ENCODE measurements at places on chromosomes 1 and 21. TPM values are rescaled to one million over a fixed set of nuclear protein-coding genes. Genes with fewer than 3 reads are reported as not detected.
A peak's percentile ranks its signal among the peaks of the same experiment; 100 is the strongest.

DNA sequence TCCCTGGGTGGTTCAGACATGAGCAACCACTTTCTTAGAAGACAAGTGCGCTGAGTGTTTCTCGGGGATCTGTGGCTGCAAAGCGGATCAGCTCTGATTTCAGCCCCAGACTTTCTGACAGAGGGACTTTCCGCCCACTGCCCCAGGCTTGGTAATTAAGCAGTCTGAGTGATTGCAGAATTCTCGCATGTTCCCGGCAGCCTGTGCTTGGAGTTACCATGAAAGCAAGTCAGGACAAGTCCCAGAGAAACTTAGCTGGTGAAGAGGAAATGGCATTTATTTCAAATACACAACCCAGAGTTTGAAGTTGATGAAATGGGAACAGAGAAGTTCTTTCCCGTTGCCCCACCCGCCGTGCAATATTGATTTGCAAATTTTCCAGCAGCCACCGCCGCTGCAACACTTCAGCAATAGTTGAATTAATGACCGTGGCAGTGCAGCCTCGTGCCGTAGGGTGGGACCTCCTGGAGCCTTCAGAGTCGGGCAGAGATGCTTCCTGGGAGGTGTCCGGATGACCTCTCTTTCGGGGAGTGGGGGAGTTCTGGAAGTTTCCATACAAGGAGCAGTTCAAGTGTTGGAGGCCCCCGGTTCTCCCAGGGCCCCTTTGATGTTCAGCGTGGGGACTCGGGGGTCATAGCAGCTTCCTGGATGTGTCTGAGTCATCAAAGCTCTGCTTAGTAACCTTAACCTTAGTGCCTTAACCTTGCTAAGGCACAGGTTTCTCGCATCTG lies 134.7 kb downstream of the KAZN start:
- no peak for DNase-seq

DNA sequence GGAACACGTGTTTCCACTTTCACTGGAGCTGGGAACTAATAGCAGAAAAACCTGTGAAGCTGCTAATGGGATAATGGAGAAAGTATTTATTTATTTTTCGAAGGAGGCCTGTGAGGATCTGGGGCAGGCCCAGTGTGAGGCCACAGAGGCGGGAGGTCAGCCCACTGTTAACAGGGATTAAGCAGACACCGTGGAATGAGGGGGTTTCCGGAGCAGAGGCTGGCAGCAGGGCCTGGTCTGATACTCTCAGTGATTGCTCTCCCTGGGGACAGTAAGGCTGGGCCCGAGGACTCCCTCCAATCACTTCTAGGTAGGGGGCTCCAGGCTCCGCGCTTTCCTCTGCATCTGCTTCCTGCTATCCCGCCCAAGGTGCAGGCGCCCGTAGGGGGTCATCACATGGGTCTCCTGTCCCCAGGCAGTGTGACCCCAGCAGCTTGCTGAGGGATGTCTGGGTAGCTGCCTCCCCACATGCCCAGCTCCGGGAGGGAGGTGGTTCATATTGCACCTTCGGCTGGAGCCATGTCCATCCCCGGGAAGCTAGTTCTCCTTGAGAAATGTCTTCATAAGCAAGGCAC lies 28.8 kb upstream of the CDCA8 start:
- peak; percentile 40 for DNase-seq

- peak; percentile 27 for DNase-seq
These were observed 132.9 kb downstream of the SYF2 start for GRCh38 chr1:25099343-25099951.

DNA sequence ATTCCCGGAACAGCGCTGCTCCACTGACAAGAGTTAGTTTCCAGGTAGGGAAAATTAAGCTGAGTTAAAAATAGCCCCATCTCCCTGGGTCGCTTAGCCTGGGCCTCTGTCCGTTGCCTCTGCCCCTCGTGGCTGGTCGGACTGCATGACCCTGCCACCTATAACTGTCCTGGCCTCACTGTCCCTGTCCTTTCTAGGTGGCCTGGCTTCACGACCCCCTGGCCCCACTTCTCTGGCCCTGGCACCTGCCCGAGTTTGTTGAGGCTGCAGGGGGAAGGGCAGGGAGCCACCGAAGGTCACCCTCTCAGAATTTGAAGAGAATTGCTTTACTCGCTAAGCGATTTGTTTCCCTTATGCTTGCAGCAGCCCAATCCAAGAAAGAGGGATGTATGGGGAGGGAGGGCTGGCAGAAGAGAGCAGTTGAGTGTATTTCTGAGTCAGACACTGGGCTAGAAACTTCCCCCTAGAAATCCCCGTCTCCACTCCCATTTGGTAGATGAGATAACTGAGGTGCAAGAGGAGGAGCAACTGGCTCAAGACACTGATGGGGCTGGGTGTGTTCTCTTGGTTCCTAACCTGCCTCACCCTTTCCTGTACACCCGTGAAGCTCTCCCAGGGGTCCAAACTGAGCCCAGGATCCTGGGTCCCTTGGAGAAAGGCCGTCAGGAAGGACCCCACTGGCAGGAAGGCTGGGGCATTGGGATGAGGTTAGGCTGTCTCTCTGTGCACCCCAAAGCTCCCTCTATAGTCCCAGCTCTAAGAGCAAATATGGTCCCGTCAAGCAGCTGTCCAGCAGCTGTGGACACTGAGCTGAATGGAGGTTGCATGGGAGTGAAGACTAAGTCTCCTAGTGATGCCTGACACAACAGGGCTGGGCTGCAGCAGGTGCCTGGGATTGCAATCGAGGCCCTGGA lies 2.9 kb upstream of the EDN2 start:
- DNase-seq, result peak; percentile 69

DNA sequence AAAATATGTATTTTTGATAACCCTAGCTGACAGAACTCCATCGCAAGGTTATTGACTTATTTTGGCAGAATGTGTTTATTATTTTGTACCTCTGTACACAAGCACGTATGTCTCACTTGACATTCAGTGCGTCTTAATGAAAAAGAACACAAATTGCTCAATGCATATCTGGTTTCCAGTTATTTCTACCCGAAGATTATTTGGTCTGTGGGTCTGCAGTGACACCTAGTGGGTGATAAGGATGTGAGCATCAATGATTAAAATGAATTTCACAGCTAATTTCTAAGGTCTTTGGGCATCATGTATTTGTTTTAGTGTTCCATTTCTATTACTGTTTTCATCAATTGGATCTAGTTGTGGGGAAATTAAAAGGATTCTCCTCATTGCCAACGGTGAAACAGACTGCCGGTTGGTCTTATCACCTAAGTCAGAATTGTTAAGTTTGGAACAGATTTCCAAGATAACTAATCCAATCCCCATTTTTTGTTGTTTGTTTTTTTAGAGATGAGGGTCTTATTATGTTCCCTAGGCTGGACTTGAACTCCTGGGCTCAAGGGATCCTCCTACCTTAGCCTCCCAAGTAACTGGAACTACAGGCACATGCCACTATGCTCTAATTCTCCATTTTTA lies 13.9 kb downstream of the DDX20 start:
- DNase-seq, result peak; percentile 43

GRCh38 chr1:226034482-226034881 lies 28.0 kb upstream of the H3-3A start:
- DNase-seq, result no peak

DNA sequence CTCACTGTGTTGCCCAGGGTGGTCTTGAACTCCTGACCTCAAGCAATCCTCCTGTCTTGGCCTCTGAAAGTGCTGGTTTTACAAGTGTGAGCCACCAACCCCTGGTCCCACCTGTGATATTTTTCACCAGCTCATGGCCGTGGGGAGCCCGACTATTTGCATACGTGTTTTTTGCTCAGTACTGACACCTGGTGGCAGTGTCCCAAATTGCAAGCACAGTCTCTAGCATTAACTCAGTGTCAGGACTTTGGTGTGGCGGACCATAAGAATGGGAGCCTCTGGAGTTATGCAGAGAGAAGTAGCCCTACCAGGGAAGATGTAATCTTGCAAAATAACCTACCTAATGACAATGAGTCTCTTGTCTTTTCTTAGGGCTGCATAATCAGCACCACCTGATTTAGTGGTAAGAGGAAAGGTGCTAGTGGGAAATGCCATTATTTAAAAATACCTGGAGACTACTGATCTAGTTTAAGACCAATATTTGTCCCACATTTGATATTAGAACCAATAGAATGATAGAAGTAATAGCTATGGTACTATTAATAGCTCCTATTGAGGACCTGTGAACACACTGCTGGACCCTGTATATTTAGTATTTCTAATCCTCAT lies 305.4 kb downstream of the DISC1 start:
- DNase-seq, result peak; percentile 47

DNA sequence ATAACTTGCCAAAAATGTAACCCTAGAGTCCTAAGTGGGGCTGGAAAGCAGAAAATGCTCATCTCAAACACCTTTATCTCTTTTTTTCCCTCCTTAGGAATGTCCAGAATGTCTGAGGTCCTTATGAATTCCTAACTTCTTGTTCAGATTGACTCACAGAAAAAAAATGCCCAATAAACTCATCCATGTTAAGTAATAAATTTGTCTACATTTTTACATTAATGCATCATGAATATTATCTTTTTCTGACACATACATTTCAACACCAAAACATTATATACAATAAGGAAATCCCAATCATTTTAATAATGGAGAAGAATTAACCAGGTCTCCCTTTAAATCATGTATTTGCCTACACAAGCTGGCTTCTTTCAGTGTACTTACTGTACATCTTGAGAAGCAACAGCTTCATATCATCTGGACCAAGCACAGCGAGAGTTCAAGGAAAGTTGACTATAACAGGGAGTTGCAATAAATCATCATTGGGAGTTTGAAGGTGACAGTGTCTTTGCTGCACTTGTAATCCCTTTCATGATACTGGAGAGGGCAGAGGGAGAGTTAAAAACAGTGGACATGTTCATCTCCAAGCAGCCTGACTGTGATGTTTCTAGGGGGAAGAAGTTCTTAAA lies 565.2 kb downstream of the LTN1 start:
- no peak for DNase-seq

DNA sequence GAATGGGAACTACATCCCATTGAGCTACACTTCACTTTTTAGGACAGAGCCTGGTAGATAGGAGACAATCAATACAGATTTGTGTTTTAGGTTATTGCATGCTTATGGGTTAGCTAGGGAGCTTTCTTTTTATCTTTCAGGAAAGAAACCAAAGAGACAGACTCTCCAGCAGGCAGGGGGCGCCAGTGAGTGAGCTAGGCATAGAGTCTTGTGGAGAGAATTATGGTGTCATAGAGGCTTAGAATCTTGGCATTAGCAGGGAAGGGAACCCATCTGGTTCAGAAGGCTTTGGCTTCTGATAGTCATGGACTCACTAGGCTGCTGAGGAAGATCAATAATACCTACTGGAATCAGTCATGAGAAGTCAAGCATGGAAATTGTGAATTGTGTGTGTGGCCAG lies at the start of gene SMCP:
Gene SMCP (plus strand): TSS at position 281 of the 400 bp plus-strand sequence. CDS start 6,101 bp downstream, outside the sequence.
- peak; percentile 48 for DNase-seq

DNA sequence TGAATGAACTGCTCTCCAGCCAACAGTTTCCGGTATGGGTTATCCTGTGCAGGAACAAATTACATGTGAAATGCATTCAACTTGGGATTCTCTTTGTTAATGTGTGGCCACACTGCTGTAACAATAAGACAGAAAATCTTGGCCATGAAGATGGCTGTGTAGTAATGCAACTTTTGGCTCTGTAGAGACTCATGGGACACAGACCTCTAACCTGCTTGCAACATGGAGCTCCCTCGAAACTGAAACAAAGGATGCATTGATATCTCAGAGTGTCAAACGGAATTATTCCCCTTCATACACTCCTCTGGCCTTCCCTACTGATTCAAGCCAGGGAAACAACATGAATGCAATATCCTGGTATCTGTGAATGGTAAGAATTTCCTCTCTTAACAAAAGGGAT lies 559.3 kb upstream of the ZRANB2 start:
- DNase-seq, result no peak

DNA sequence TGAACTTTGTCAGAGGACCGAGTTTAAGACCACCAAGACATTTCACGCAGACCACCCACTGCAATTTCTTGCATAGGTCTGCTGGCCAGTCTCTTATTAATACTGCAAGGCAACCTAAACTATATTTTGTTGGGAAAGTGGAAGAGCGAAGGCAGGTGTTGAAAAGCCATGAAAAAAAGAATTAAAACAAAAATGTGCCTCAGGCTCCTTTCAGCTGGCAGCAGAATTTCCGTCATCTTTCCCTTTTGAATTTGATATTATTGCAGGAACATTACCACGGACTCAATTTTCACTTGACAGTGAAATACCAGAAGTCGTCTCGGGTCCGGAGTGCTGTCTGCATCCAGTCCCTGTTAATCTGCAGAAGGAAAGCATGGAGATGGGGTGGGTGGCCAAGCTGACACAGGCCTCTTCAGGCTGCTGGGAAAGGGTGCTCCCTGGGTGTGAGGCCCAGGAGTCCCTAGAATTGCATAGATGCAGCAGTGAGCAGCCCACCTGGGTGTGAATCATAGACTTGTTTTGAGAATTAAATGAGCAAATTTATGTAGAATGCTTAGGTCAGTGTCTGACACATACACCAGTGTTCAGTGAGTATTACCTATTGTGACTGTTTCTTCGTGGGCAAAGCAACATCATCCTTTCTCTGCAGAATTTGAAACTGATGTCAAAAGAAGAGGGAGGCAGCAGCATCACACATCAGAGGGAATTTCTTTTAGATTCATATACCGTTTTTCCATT lies 150.7 kb downstream of the PBX1 start:
- DNase-seq, result peak; percentile 91

DNA sequence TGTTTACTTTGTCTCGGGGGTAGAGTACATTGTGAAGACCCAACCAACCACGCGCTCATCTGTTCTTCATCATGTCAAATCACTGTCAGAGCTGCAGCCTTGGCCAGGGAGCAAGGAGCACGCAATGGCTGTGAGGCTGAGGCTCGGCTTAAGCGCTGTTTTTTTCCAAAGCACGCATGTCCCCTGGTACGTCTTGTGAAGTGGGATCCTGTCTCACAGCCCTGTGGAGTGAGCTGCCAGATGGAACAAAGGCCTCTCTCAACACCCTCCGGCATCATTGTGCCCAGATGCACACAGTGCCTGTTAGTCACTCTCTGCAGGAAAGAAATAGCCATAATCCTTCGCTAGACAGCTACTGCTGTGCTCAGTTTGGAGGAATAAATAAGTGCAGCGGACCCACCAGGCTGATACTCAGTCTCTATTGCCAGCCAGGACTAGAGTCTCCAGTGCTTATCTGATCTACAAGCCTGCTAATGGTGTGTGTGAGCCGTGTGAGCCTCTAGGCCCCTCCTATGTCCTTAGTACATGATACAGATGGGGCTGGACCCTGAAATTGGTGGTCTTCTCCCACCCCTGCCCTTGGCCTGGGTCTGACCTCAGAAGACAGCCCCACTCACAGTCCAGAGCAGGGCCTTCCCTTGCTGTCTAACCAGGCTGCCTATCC lies 91.3 kb upstream of the COA6 start:
- DNase-seq, result no peak

GRCh38 chr1:30525971-30526651 lies 197.3 kb downstream of the MATN1 start:
- DNase-seq, result peak; percentile 93

GRCh38 chr1:100455478-100456072 lies 82.4 kb upstream of the GPR88 start:
- DNase-seq, result peak; percentile 34

S100A2 gene
- 3.2 TPM for total RNA-seq

KRTAP13-2 gene
- total RNA-seq, result not detected

PLEKHN1 gene
- 0.04 TPM for total RNA-seq

CLIC6 gene
- total RNA-seq, result 0.03 TPM

NIBAN1 gene
- 0.46 TPM for total RNA-seq

HAO2 gene
- not detected for total RNA-seq

KRTAP19-3 gene
- total RNA-seq, result not detected

OR2M3 gene
- total RNA-seq, result not detected

All from SJCRH30 (cell line).